Suppressor macrophage treated with lipopolysaccharide for 1 hour (primary cell): ENCODE measurements at places on chromosomes 2 and 18.

GRCh38 chr18:31044926-31045325 is 2.4 kb upstream of the DSC3 start:
- no peak for DNase-seq

DNA sequence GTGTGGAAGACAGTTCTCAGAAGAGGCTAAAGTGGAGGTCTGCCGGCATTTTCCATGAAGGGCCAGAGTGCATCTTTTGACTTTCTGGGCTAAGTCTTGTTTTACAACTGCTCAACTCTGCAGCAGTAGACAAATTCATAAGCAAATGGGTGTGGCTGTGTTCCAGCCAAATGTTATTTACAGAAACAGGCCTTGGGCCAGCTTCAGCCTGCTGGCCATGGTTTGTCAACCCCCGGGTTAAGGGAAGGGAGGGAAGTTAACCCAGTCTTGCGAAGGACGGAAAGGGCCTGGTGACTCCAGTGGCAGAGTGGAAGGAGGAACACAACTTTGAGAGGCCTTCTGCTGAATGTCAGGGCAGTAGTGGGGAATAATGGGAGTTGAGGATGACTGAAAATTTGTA is 34.3 kb upstream of the NCKAP5 start:
- DNase-seq: no peak

- no peak for DNase-seq
Observed at GRCh38 chr2:12428786-12429185, 287.9 kb upstream of the TRIB2 start.

GRCh38 chr18:13982126-13982525 is 66.8 kb upstream of the MC2R start:
- no peak for DNase-seq

- peak; percentile 81 for DNase-seq
Observed at GRCh38 chr2:177147093-177147694, 65.4 kb upstream of the HNRNPA3 start.

- DNase-seq: no peak
Observed at GRCh38 chr2:86052676-86053075, 53.0 kb downstream of the POLR1A start.

GRCh38 chr2:53490659-53491058 is 276.9 kb upstream of the CHAC2 start:
- DNase-seq: no peak

- no peak for DNase-seq
Observed at GRCh38 chr2:12642332-12642731, 74.4 kb upstream of the TRIB2 start.

DNA sequence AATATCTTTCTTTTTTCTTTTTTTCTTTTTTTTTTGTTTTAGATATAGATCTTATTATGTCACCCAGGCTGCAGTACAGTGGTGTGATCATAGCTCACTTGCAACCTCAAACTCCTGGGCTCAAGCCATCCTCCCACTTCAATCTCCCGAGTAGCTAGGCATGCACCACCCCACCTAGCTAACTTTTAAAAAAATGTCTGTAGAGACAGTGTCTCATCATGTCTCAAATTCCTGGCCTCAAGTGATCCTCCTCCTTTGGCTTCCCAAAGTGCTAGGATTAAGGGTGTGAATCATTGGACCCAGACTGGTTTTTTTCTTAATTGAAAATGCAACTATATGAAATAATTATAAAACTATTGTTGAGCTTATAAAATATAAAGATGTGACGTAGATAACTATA is 9.8 kb upstream of the ZCCHC2 start:
- no peak for DNase-seq

DNA sequence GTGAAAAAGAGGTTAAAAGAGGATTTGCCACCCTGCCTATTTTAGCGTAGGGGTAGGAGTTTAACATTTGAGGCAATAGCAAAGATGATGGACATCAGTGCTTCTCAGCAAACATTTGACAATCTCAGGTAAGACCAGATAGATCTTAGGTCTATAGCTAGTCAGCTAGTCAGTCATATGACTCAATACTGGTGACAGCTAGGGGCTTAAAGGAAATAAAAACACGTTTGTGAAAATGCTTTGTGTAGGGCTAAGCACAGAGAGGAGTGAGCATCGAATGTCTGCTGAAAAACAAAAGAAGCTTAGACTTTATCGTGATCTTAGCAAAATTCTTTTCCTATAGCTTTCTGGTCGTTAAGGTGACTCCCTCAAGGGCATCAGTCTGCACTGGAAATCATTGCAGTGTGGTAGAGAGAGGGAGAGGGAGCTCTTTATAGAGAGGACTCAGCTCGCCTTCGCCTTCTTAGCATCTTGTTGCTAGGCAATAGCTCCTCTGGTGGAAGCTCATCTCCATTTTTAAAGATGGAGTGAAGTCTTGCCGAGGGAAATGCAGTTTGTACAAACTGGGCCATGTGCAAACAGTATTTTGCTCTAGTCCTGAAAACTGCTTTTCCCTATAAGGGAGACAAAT is 62.8 kb upstream of the SLC38A11 start:
- DNase-seq: no peak

- DNase-seq: no peak
Observed at GRCh38 chr2:10321622-10322021, 18.9 kb downstream of the HPCAL1 start.

- peak; percentile 51 for DNase-seq
Observed at GRCh38 chr2:57510704-57511103, 535.9 kb upstream of the VRK2 start.
